ENCODE measurements at places on chromosomes 16 and 17. TPM values are rescaled to one million over a fixed set of nuclear protein-coding genes. Genes with fewer than 3 reads are reported as not detected.

DNA sequence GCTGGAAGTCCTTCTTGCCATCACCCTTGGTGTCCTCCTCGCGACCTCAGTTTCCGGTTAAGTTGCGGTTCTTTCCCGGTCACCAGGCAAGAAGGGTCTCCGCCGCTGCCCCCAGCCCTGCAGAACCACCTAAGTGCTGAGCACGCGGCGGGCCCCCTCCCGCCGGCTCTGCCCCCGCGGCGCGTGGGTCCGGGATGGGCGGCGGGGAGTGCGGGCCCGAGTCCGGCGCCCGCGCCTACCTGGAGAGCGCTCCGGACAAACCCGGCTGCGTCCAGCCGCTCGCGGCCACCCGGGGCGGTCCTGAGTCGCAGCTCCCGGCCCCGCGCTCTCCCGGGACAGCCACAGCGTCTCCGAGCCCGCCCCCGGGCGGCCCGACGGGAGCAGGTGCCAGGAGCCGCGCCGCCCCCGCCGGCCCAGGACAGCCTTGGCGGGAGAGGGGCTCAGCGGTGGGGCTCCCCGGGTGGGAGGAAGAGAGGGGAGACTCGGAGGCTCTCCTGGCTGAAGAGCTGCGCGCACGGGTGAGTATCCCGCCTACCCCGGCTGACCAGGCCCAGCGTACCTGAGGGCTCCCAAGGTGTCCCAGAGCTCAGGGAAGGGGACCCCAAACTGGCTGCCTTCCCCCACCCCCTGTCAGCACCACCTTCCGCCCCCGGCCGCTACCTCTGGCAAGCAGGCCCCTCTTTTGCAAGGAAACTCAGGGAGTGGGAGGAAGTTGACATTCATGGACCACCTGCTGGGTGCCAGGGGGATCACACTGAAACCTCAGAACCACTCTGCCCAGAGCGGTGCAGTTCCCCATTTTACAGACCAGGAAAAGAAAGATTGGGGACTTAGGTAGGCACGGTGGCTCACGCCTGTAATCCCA lies 22.2 kb upstream of the C17orf113 start:
- DNase-seq: no peak

- DNase-seq: no peak
Measured at GRCh38 chr17:2172999-2173398, 118.1 kb downstream of the HIC1 start.

- DNase-seq: no peak
Measured at GRCh38 chr16:68992521-68992920, 112.9 kb upstream of the HAS3 start.

DNA sequence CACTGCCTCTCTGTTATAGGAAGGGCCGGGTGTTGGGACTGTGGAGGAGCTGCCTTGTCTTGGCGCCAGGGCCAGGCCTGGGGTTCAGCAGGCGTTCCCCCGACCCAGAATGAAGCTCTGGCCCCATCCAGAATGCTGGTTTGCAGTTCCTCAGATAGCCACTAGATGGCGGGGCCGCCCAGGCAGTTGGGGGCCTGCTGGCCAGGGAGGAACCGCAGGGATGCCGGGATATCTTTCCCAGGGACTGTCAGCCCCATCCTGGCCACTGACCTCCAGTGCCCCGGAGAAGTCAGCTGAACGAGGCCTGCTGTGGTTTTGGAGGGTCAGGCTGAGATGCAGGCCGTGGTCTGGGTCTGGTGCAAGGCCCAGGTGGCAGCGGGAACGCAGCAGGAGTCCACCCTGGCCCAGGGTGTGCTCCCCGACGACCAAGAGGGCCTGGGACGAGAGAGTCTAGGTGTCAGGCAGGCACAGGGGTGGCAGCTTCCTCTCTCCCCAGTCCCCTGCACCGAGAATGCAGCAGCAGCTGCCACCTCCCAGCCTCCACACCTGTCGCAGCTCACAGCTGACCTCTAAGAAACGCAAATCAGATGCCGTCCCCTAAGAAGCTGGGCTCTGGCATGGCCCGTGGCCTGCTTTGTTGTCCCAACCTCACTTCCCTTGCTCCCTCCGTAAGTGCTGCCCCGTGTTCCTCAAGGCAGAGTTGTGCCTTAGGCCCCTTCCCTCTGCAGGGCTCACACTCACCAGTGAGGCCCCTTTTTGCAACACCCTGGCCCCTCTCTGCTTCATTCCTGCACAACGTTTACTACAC lies 51.2 kb downstream of the RMI2 start:
- DNase-seq: peak; percentile 21

DNA sequence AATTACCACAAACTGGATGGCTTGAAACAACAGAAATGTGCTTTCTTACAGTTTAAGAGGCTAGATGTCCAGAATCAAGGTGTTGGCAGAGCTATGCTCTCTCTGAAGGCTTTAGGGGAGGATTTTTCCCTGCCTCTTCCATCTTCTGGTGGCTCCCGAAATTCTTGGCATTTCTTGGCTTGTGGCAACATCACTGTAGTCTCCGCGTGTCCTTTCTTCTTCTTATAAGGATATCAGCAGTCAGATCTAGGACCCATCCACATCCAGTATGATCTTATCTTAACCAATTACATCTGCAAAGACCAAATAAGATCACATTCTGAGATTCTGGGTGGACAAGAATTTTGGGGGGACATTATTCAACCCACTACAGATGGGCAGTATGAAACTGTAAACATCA lies 119.2 kb upstream of the PMFBP1 start:
- no peak for DNase-seq

The TNS4 gene
- total RNA-seq: not detected

DNA sequence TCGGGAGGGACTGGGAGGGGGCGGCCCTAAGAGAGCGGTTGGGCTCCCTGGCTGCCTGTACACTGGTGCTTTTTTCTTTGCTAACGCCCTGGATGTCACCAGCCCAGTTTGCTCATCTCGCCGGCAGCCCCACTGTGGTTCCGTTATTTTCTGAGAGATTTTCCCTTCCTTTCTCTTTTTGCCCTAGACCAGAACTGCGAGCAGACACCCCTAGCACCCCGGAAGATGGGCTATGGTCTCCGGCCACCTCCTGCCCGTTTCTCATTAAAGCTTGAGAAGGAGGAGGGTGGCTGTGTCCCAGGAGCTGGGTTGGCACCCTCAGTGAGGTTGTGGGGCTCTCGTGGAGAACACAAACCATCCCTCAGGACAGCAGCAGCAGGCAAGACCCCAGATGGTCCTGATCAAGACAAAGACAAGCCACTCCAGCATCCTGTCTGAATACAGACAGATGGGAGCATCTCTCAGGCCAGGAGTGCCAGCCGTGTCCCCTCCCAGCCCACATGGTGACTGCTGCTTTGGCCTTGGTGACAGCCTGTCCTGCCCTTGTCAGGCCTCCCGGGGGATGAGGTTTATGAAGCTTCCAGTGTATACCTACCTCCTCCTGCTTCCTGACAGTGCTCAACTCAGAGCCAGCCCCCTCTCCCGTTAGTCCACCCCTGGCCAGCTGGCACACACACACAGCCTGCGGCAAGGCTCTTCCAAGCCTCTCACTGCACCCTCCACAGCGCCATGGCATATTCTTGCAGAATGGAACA lies 77.2 kb downstream of the KCNJ12 start:
- no peak for DNase-seq

DNA sequence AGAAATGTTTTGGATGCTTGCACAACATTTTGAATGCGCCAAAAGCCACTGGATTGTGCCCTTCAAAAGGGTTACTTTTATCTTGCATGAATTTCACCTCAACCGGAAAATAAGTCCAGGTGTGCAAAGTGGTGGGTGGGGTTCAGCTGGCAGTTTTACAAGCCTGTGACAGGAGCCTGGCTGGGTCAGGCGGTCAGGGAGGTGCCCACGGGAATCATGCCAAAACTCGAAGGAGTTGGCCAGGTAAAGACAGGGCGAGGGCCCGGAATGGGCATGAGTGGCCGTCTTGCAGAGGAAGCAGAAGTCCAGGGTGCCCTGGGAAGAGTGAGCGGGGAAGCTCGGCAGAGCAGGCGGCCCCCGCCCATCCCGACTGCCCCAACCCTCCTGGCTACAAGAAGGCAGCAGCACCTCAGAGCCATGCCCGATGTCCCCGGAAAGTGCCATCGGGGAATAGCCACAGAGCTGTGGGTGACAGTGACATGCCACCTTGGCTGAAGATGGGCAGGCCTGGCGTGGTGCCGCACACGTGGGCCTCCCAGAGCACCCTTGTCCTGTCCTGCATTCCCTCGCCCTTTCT lies 19.1 kb upstream of the CACNG1 start:
- no peak for DNase-seq

DNA sequence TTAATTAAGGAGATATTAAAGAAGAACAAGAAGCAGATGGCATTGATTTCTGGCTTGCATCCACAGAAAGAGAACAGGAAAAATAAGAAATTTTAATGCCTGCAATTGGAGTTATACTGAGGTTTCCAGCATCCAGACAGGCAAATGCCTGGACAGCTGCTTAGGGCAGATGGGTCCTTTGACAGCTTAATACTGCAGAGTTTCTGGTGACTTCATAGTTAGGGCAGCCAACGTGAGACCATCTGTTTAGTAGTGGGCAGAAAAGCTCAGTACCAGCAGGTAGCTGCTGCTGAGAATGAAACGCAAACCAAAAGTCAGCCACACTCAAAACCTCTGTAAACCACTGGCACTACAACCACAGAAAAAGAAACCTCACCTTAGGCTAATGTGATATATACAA lies 109.8 kb downstream of the CDK5R1 start:
- no peak for DNase-seq

DNA sequence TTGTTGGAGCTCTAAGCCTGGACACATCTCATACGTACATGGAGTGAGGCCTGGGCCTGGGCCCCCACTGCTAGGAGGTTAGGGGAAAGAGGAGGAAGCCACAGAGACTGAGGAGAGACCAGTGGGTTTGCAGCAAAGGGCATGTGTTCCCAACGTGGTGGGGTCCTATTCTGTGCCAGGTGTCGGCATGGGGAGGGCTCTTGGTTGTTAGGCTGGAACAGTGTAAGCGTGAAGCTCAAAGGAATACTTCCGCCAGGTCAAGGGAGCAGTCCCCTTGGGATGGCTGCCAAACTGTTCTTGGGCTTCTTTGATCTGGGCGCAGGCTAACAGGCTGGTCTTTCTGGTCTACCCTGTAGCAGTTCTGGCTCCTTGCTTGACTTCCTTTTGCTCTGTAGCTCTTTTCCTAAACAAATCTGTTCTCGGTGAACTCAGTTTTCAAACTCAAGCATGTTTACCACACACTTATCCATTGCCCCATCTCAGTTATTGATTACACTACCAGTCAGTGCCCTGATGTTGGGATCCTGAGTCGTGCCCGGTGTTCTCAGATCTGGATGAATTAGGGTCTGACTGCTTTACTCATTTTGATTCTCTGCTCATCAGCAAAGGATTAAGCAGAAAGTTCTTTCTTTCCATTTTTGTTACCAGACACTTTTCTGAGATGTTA lies 36.4 kb downstream of the GPT2 start:
- no peak for DNase-seq

- DNase-seq: no peak
Measured at GRCh38 chr17:57406981-57407286, 150.6 kb downstream of the MSI2 start.

The TMC5 gene
- total RNA-seq: not detected

The CSH2 gene
- not detected for total RNA-seq

DNA sequence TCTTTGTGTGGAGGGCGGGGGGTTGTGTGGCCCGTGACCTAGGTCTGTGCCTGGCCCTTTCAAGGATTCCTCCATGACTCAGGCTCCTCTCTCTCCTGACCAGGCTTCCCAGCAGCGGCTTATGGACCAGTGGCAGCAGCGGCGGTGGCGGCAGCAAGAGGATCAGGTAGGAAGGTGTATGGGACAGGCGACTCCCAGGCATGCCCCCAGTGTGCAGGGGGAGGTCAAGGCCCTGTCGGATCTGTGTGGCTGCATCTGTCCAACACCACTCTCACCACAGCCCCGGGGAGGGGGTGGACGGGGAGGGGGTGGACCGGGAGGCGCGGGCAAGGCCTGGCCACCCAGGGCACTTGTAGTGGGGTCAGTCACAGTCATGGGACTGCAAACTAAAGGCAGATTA lies 93.1 kb downstream of the CCDC182 start:
- DNase-seq: no peak

DNA sequence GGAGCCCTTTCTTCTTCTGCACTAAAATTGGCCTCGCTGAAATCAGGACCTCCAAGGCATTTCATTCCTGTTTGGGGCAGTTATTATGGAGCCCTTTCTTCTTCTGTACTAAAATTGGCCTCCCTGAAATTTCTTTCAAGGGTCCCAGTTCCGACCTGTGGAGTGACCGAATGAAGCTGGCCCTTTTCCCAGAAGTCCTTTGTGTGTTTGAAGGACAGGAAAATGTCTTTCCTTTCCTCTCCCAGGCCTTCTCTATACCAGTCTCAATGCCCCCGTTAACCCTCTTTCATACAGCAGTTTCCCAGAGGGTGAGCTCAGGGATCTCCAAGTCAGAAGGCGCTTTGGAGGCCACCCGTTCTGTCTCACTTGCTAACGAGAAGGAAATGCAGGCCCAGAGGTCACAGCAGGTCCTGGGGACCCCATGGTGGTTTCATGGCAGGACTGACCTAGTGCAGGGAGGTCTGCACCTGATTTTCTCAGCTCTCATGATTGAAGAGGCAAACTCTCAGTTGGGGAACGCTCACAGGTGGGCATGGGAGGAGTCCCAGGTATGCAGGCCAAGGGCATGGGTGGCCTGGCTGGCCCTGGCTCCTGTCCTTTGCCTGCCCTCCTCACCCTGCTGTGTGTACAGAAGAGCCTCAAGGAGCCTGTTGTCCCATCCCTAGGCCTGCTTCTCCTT lies 37.1 kb upstream of the DOC2B start:
- DNase-seq: no peak

The TOX3 gene
- 11.1 TPM for total RNA-seq

GRCh38 chr17:64460955-64461354 lies 12.0 kb downstream of the MILR1 start:
- DNase-seq: no peak

GRCh38 chr16:61295311-61295710 lies 740.9 kb downstream of the CDH8 start:
- no peak for DNase-seq

The BAIAP3 gene
- total RNA-seq: 5.8 TPM

DNA sequence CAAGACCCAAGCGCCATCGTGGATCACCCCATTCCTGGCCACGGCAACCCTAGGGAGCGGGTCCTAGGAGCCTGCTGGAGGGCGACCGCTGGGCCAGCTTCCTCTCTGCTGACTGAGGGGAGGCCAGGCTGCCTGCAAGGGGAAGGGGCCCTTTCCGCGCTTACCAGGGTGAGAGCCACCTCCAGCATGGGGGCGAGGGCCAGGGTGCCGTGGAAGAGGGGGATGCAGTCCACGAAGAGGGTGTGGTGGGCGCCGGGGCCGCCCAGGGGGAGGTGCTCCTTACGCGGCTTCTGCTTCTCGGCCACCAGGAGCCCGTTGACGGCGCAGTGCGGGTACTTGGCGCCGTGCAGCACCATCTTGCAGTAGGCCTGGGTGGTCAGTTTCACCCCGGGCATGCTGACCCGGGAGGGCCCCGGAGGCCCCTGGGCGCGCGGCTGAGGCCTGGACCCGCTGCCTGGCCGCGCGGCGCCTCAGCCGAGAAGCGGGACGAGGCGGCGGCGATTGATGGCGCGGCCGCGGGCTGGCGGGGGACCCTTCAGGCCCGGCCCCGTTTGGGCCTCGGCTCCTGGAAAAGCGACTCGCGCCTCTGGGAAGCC lies 345 bp downstream of the EMC8 start:
- DNase-seq: no peak

- DNase-seq: no peak
Measured at GRCh38 chr17:49450181-49450580, 35.5 kb upstream of the PHB1 start.

The KLHL10 gene
- total RNA-seq: not detected

The TSNAXIP1 gene
- 3.7 TPM for total RNA-seq

The GAS2L2 gene
- 0.16 TPM for total RNA-seq

The XYLT1 gene
- total RNA-seq: 29.3 TPM

The SOST gene
- not detected for total RNA-seq

The ACSM3 gene
- 0.47 TPM for total RNA-seq

- no peak for DNase-seq
Measured at GRCh38 chr16:4871071-4871470, 23.8 kb downstream of the UBN1 start.

Data from occipital lobe (tissue), 3 donors.